Heart left ventricle (tissue), 16 donors: ENCODE measurements at places on chromosomes 7 and 10.

DNA sequence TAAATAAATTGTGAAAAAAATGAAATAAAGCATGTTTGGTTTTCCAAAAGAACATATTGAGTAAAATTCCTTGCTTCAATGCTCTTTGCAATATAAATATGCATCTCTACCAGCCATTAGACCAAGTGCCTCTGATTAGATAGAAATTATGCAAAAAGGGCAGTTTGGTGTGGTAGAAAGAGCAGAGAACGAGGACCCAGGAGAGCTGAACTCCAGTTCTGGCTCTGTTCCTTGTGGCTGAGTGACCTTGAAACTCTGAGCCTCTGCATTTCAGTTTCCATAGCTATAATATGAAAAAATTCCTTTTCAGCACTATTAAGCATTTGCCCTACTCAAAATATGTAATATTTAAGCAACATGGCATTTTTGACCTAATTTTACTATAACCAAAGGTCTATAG is 36.5 kb downstream of the COL1A2 start:
- DNase-seq = no peak

DNA sequence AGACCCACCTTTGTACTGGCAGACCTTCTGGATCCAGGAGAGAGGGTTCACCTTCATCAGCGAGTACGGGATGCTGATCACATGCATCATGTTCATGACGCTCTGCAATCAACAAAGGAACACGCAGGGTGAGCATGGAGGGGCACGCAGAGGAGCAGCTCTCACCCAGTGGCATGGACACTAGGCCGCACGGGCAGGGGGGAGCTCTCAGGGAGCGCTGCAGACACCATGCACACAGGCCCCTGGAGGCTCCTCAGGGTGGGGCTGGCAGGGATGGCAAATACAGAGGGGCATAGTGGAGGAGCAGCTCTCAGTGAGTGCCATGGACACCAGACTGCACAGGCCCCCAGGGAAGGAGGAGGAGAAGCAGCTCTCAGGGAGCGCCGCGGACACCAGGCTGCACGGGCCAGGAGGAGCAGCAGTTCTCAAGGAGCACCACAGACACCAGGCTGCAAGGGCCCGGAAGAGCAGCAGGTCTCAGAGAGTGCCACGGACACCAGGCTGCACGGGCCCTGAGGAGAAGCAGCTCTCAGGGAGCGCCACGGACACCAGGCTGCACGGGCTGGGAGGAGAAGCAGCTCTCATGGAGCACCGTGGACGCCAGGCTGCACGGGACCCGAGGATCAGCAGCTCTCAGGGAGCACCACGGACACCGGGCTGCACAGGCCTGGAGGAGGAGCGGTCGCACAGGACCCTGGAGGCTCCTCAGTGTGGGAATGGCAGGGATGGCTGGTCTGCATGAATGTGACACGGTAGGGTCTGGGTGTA is 249.5 kb downstream of the ZMYND11 start:
- no peak for DNase-seq

GRCh38 chr10:6083523-6084475 is 5.0 kb upstream of the RBM17 start:
- DNase-seq = no peak

- DNase-seq = no peak
Observed at GRCh38 chr7:124566583-124566982, 199.0 kb downstream of the GPR37 start.

DNA sequence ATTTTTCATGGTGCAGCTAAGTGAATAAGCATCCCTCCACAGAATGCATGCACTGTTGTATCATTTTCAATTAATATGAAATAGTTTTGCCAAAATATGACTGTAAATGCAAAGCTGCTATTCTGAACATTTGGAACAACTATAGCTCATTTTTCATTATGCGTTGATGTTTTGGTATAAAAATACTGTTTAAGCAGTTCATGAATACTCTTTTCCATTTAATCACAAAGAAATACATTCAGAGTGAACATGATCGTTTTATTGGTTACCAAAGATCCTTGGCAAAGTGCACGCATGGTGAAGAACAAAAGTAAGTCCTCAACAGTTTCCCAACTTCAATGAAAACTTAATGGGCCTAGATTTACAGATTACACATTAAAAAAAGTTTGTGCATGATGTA is 33.1 kb downstream of the SKIDA1 start:
- DNase-seq = no peak

- no peak for DNase-seq
Observed at GRCh38 chr10:33489501-33490176, 155.2 kb upstream of the NRP1 start.

- no peak for DNase-seq
Observed at GRCh38 chr7:69803699-69804516, 205.6 kb downstream of the AUTS2 start.

DNA sequence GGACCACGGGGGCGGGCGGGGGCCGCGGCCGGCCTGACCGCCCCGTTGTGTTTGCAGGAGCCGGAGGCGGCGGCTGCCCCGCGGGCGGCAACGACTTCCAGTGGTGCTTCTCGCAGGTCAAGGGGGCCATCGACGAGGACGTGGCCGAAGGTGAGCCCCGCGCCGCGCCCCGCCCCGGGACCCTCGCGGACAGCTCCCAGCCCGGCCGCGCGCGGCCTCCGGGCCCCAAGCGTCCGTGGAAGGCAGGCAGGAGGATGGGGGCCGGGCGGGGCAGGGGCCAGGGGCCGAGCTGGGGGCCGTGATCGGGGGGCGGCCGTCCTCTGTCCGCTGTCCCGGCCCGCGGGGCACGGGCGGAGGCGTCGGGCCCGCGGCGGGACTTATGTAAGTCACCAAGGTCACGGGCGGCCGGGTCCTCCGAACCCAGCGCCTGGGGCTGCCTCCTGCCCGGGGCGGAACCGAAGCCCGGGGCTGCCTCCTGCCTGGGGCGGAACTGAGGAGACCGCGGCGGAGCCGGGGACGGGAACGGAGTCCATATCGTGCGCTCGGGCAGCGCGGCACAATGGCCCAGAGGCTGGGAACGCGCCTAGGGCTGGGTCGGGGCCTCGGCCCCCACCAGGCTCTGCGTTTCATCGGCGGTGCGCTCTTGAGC is 497 bp downstream of the PPP2R2D start:
- DNase-seq = peak; percentile 60

- DNase-seq = no peak
Observed at GRCh38 chr7:129122078-129122750, 22.3 kb upstream of the TSPAN33 start.
